GM20000 (cell line): ENCODE measurements at places on chromosomes 6 and 20.

DNA sequence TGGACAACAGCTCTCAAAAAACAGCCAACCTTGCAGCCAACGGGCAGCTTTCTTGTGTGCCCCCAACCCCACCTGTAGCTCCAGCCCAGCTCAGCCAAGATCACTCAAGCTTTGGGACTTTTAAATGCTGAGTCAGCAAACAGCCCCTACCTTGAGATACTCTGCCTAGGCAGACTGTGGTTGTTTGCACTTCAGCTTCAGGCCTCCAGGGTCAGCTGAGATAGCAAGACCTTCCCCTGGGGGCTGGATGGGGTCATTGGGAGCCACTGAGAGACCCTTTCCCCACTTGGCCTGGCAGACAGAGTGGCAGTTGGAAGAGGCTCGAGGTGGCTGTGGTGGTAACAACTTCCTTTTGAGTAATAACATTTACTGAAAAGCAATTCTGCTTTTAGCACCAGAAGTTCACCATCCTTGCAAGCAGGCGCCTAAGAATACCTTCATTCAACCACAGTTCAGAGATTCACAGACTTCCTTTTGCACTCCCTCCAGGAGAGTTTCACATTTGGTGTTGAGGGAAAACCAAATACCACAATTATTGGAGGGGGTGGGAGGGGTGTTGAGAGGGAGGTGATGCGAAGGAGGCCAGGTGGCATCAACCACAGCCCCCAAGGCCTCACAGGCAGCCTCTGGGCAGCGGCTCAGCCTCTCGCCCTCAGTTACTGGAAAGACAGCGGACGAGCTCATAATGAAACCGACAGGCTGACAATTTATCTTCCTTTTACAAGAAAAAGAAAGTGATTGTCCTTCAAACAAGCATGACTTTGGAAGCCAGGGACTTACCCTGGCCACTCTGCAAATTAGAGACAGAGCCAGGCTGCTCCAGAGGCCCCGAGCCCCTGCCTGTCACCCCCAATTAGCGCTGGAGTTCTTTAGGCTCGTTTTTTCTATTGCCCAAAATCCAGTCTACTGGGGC is 148.1 kb downstream of the CEBPB start:
- DNase-seq: peak; percentile 84

GRCh38 chr6:76403064-76403463 is 330.6 kb upstream of the IMPG1 start:
- DNase-seq: no peak

- DNase-seq: no peak
Observed at GRCh38 chr6:35046862-35047261, 94.3 kb downstream of the TCP11 start.

DNA sequence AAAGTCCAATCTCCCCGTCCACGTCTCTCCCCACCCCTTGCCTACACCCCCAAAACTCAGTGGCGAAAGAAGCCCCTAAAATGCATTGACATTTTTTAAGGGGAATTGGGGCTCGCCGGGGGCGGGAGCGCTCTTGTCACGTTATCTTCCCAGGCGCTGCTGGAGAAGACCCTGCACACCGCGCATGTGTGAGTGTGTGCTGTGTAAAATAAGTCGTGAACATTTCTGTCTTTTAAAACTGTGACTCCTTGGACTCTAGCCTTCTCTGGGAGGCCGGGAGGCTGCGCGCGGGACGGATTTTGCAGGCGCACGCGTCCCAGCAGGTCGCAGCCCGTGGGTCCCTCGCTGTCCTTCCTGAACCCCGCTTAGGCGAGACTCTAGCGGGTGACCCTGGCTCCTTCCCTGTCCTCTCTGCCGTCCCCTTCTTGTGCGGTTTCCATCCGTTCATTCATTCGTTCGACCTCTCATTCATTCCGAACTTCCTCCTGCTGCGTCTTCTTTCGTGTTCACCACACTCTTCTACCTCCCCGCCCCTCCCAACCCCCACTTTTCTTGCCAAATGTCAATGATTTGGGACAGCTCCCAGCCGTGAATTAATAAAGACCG is 2.2 kb downstream of the NRN1 start:
- no peak for DNase-seq

DNA sequence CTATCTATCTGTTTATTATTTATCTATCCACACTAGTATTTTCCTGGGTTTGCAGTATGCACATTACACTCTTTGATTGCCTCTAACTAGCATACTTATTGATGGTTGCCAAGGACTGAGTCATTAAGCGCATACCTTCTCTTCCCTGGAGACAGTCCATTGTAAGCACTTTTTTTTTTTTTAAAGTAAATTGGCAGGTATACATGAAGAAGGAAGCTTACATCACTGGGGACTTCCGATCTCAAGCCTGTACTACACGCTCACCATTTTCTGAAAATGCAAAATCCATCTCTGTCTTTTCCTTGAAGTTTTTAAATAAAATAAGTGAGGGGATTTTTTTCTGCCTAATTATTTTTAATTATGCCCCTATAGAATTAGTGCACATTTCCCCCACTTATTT is 63.5 kb downstream of the HMGN3 start:
- DNase-seq: no peak

DNA sequence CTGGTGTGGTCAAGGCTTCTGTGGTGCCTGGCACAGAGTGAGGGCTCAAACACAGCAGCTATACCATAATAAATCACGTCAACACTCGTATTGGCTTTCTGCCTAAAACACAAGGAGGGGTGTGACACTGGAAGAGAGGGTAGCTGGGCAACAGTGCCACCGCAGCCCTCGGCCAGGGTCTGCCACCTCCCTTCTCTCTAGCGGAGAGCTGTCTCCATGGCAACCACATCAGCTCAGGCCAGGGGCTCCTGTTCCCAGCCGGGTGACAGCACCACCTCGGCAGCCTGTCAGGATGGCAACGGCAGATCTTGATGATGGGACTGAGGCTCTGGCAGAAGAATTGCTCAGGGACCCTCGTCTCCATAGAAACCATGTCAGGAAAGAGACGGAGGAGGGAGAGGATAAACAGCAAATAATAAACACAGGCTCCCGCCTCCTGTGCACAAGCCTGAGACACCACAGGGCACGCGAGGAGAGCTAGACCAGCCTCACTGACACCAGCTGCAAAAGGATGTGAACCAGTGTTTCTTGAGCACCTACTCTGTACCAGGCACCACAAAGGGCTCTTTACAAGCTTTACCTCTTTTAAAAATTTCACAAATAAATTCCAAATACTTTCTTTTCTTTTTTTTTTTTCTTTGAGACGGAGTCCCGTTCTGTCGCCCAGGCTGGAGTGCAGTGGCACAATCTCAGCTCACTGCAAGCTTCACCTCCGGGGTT is 50.4 kb upstream of the TLDC2 start:
- no peak for DNase-seq

- no peak for DNase-seq
Observed at GRCh38 chr20:37323985-37324384, 22.0 kb upstream of the SRC start.

GRCh38 chr20:24837781-24838450 is 111.2 kb upstream of the CST7 start:
- DNase-seq: no peak

- no peak for DNase-seq
Observed at GRCh38 chr6:169994739-169995138, 243.3 kb downstream of the ERMARD start.

DNA sequence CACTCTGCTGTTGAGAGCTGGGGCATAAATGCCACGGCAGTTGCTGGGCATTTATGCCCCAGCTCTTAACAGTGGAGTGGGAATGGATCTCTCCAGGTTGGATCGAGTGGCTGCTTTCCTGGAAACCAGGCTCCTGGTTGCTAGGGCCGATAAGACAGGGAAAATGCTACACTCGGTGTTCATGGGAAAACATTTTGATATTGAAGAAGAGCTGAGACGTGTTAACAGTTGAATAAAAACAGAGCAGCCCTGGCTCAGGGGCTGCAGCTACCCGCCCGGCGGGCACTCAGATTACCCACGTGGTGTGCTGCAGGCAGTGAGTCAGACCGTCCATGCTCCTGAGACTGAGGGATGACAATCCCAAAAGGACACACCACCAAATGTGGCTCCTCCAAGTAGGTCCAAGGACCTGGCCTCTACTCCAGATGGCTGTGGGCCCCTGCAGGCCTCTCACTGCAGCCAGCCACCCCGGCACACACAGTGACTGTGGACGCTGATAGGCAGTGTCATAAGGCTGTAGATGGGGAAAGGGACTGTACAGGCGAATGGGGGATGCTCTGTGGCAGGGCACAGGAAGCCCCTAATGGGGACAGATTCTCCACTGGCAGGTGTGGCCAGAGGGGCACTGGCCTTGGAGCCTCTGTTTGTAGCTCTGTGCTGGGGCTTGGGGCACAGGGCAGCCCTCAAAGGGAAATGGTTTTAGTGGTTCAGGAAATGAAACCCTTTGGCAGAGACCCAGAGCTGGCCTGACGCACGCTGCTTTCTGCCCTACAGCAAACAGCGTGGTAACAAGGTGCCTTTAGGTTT is 237.8 kb downstream of the LY86 start:
- peak; percentile 33 for DNase-seq

DNA sequence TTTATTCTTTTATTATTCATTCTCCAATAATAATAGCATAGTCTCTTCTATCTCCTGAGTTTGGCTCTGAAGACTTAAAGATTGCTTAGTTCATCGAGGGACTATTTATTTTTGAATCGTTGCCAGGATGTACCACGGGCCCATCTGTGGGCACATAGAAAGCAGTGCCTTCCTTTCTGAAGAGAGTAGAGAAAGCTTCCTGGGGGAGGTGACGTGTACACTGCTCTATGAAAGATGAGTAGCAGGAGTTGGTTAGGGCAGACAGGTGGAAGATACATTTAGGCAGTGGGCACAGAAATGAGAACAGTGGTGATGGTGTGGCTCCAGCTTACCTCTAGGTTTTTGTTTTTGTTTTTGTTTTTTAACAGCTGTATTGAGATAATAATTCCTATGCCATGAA is 98.4 kb downstream of the CDKAL1 start:
- no peak for DNase-seq

GRCh38 chr20:18443886-18444285 is 22.9 kb downstream of the DZANK1 start:
- no peak for DNase-seq

DNA sequence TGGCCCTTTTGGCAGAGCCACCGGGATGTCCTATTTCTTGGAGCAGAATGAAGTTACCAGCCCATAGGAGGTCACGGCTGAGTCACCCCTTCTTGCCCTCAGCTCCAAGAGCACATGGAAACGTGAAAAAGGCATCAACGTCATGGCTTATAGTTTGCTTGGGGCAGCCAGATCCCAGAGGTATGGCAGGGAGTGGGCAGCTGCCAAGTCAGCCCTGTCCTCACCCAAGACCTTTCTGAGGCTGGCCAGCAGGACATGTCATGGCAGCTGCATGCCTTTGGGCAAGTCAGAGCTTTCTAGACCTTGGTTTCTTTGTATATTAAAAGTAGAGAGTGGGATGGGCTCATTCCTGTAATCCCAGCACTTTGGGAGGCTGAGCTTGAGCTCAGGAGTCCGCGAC is 8.2 kb upstream of the MDFI start:
- DNase-seq: no peak

GRCh38 chr6:25083784-25084507 is 148.2 kb upstream of the RIPOR2 start:
- DNase-seq: no peak

DNA sequence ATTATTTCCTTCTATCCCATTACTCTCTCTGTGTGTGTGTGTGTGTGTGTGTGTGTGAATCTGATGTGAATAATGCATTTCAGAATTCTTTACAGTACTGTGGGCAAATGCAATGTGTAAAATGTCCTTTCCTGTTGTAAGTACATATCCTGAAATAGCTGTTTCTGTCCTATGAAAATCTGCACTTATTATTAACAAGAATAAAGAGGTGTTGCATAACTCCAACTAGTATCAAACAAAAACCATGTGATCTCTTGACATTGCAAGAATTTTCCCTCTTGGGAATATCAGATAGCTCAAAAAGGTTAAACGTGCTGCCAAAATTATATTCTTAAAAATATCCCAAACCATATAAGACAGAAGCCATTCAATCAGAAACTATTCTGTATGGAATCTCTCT is 52.0 kb downstream of the LGSN start:
- no peak for DNase-seq

GRCh38 chr6:38445925-38446324 is 193.8 kb downstream of the BTBD9 start:
- no peak for DNase-seq

DNA sequence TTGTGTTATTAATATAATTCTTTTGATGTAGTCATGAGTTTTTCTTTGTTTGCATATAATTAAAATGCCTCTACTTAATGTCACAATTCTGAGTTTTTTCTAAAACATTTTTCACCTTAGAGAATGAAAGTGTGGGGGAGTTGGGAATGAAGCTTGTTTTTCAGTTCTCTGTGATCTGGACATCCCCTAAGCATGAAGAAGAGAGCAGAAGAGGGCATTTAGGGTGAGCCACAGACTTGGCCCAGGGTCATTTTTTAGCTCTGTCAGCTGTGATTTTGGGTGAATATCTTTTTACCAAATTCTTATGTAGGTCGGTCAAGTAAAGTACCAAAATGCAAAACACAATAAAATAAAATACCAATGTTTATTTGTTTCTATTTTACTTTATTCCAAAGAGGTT is 3.9 kb downstream of the OTOR start:
- DNase-seq: peak; percentile 14

DNA sequence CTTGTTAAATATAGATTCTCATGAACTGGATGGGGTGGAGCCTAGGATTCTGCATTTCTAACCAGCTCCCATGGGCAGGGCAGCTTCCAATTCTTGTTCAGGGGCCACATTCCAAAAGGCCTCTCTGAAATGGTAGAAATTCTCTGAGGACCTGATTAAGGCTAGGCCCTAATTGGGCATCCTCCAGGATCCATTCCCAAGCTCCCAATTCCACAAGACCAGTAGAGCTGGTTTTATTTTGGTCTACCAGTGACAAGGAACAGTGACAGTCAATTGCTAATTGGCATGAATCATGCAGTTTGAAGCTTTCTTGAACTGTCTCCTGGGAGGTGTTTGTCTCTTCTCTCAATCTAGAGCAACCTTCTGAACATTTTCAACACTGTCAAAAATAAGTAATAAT is 3.0 kb downstream of the THBD start:
- DNase-seq: no peak
